ENCODE measurements at places on chromosomes 7 and 10.

GRCh38 chr7:40015790-40016296 lies 65.8 kb downstream of the CDK13 start:
- no peak for DNase-seq

- no peak for DNase-seq
Measured at GRCh38 chr7:105876964-105877601, 684 bp upstream of the ATXN7L1 start.

GRCh38 chr7:111486472-111487142 lies 75.7 kb downstream of the IMMP2L start:
- DNase-seq, result no peak

DNA sequence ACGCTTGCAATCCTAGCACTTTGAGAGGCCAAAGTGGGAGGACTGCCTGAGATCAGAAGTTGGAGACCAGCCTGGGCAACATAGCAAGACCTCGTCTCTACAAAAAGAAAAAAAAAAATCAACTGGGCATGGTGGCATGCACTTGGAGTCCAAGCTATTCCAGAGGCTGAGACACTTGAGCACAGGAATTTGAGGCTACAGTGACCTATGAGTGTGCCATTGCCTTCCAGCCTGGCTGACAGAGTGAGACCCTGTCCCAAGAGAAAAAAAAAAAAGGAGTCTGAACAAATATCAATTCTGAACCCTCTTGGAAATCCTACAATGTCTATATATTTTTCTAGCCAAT lies 126.8 kb upstream of the NRP1 start:
- DNase-seq, result no peak

DNA sequence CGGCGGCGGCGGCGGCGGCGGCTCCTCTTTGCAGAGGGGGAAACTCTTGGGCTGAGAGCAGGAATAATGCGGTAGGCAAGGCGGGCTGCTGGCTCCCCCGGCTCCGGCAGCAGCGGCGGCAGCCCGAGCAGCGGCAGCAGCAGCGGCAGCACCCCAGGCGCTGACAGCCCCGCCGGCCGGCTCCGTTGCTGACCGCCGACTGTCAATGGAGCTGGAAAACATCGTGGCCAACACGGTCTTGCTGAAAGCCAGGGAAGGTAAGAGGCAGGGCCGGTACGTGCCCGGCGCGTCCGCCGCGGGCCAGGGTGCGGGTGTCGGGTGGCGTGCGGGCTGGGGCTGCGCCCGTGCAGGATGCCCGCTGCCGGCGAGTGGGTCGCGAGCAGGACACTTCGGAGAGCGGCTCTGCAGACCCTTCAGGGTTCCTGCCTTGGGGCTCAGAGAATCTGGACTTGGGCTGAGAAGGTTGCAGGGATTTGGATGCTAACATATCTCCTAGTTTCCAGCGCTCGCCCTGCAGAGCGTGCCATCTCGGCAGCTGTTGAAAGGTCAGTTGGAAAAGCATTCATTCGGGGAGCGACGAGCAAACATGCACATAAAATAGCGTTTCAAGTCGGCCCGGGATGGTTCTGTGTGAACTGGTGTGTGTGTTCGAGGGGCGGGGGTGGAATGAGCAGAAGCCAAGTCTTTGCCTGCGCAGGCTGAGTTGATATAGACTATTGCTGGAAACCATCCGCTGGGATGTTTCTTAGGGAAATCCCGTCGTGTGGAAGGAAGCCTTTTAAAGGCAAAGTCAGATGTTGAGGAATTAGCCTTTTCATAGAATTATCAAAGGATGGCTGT lies 562 bp downstream of the GRK5 start:
- DNase-seq, result peak; percentile 11

- no peak for DNase-seq
Measured at GRCh38 chr10:2214092-2214491, 476.8 kb upstream of the ADARB2 start.

DNA sequence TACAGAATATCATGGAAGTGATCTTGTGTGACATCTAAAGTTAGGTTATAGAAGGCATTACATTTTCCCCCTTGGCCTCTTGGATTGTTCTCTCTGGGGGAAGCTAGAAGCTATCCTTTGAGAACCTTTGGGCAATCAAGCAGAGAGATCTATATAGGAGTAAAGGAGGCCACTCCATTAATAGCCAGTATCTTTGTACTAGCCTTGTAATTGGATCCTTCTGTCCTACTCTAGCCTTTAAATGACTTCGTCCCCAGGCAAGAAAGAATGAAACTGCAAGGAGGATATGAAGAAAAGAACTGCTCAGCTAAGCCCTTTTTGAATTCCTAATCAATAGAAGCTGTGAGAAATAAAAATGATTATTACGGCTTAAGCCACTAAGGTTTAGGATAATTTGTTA lies 230.9 kb downstream of the AGMO start:
- no peak for DNase-seq

GRCh38 chr10:114444819-114445218 lies 40.5 kb upstream of the AFAP1L2 start:
- DNase-seq, result no peak

DNA sequence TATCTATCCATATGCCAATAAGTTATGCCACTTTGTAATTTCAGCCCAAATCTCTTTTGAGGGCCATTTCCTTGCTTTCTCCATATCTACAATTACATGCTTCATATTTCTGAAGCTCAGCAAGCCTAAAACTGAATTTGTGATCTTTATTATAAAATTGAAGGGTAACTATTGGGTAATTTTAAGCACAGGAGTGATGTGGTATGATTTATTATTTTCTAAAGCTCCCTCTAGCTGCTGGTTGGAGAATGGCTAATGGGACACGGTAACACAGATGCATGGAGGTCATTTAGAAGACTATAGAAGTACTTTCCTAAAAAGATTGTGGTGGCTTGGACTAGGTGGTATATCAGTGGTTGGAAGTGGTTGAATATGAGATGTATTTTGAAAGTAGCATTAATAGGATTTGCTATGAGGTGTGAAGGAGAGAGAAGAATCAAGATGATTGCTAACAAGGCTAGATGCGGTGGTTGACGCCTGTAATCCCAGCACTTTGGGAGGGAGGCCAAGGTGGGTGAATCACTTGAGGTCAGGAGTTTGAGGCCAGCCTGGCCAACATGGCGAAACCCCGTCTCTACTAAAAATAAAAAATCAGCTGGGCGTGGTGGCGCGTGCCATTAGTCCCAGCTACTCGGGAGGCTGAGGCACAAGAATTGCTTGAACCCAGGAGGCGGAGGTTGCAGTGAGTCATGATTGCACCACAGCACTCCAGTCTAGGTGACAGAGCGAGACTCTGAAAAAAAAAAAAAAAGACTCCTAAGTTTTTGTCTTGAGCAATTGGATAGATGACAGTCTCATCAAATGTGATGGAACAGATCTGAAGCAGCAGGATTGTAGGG lies 13.9 kb downstream of the KLHDC10 start:
- DNase-seq, result no peak

DNA sequence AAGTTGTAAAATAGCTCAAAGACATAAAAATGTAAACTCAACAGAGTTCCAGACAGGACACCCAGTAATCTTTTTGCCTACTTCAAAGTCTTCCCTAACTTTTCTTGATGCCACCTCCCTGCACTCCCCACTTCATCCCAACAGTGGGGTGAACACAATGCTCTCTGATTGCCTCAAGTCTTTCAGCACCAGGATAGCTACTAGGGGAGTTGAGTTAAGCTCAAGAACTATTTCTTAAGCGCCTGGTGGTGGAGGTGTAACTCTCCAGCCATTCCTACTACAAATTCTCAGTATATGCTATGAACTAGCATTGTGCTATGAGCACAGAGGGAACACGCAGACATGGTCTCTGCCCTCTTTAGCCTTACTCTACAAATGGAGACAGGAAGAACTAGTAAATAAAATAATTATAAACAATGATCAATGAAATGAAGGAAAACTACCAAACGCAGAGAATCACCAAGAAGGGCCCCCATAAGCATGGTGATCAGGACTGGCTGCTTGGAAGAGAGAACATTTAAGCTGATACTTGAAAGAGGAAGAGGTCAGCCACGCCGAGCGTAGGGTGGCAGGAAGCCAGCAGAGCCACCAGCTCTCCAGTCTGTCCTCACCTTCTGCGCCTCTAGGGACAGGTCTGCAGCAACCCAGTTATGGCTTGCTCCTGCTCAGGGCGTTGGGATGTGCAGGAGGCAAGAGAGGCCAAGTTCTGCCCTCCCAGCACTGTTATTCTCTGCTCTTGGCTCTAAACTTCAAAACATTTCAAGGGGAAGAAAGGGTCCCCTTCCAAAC lies 16.7 kb upstream of the FRA10AC1 start:
- no peak for DNase-seq

- no peak for DNase-seq
Measured at GRCh38 chr10:49360271-49361177, 35.4 kb downstream of the DRGX start.

DNA sequence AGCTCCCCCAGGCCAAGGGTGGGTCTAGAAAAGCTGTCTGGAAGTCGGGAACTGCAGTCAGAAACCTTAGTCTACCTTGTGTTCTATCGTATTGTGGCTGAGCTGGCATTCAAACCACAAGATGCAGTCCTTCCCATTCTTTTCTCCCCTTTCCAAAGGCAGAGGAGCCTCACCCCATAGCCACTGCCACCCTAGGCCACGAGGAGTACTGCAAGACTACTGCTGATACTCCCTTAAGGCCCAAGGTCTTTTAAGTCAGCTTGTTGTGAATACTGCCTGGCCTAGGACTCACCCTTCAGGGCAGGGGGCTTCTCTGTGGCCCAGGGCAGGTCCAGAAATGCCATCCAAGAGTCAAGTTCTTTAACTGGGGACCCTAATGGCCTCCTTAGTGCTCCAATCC lies 214.5 kb upstream of the CNTNAP2 start:
- DNase-seq, result no peak

Measured in stimulated activated CD8-positive, alpha-beta memory T cell treated with anti-CD3 and anti-CD28 coated beads, Interleukin-15, amount 100 ng/mL, for 24 hours (primary cell).